ENCODE measurements at places on chromosomes 3 and 15.
A peak's percentile ranks its signal among the peaks of the same experiment; 100 is the strongest.

DNA sequence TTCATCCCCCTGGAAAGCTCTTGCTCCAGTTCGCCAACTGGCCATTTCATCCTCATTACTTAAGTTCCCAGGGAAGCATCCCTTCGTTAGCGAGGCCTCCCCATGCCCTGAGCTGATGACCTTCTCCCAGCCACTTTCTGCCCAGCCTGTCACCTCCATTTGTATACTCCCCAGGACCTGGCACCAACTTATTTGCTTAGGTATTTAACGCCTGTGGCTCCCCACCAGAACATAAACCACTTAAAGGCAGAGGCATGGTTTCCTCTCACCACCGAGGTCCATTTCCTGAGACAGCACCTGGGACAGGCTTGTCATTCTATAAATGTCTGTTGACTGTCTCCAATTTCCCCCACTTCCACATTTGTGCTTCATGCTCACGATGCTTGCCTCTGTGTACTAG, 189.0 kb downstream of the ZNF621 start:
- DNase-seq = no peak

- peak; percentile 34 for DNase-seq
Measured at GRCh38 chr15:68503791-68504680, 72.1 kb upstream of the ITGA11 start.

GRCh38 chr15:35998663-35999602, 453.0 kb upstream of the DPH6 start:
- DNase-seq = no peak

GRCh38 chr3:114011059-114011797, 45.1 kb downstream of the CCDC191 start:
- no peak for DNase-seq

GRCh38 chr3:7573330-7573729, 712.4 kb downstream of the GRM7 start:
- DNase-seq = no peak
